ENCODE measurements at places on chromosomes 3 and 15.

GRCh38 chr3:6697285-6697684, 163.6 kb upstream of the GRM7 start:
- no peak for DNase-seq

DNA sequence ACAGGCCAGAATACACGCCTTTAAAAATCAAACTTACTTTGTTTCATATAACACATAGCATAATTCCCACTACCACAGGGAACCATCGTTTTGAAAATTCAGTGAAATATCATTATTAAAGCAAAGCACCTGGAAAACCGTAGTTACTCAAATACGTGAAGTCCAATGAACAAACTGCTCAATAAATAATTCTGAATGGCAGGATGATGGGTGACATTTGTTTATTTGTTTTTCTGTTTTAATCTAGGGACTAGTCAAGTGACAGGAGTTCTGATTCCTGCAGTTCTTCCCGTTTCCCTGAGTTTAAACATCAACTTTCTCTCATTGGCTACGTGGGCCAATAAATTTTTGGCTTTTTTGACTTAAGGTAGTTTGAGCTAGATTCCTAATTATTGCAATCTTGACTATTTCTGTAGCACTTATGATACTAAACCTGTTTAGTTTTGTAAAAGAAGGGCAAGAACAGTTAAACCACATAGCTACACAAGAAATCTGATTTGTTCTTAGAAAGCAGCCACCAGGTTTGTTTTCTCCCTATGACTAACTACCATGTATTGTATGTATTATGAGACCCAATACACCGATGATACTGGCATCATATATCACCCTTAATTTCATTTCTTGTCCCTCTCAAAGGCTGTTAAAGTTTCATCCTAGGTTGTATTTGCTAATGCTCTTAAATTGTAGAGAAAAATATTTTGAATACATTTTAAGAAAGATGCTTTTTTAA, 411.2 kb downstream of the SHQ1 start:
- DNase-seq, result no peak

DNA sequence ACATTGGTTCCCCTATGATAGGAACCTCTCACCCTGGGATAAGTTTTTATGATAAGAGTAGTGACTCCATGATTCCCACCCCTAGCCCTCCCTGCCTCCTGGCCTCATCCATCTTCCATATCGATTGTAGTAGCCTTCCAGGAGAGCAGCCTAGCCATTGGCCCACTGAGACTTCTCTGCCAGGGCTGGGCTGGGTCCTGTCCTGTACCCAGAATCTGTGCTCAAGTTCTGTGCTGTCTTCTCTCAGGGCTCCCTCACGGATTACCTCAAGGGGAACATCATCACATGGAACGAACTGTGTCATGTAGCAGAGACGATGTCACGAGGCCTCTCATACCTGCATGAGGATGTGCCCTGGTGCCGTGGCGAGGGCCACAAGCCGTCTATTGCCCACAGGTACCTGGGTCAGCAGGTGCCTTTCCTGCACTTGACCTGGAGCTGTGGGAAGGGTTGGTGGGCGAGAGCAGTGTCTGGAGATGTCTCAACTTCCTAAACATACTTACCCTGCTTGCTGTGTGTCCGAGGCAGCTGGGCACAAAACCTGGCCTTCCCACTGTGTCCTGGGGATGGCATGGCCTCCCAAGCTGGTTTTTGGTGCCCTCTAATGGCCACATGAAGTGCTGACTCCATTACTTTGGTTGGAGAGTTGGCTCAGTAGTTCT, 16.6 kb upstream of the EXOG start:
- peak; percentile 74 for DNase-seq

DNA sequence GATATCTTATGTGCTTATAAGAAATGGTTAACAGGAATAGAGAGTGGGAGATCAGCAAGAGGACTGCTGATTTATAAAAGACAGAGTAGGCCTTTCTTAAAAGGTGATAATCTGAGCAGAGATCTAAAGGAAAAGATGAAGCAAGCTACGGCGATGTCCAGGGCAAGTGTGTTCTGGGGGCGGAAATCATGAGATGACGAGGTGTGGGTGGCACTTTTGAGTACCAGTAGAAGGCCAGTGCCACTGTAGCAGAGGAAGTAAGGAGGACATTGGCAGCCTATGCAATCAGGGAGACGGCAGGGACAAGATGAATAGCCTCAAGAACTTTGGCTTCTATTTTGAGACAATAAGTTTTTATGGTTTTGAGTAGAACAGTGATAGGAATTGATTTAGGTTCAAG, 492.4 kb downstream of the FHIT start:
- no peak for DNase-seq

DNA sequence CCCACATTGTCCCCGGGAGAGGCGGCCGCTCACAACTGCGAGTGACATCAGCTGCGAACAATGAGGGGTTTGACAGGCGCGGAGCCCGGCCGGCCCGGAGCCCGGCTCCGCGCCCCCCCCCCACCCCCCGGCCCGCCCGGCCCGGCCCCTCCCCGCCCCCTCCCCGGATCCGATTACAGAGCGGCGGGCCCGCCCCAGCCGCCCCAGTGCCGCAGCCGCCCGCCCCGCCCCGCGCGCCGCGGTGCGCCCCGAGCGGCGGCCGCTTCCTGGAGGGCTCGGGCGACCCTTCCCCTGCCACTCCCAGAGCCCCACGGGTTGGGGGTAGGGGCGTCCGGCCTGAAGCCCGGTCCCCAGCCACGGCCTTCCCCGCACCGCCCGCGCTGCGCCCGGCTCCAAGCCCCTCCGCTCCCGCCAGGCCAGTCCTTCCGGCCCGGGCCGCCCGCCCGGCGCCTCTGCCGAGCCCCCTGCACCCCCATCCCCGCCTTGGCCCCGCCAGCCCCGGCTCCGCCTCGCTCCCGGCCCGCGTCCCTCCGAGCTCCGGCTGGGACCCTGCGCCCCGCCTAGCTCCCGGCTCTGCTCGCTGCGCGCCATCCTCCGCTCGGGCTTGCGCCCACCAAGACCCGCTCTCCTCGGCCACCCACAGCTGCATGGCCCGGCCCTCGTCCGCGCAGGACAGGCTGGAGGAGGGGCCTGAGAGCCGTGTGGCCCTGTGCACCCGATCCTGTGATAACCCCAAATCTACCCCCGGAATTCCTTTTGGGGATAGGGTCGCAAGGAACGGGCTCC, at the start of gene PCBP4:
PCBP4 (minus strand) TSS at position 71 of the 786 bp plus-strand sequence. CDS start 6,214 bp downstream, outside the sequence.
- peak; percentile 71 for DNase-seq

DNA sequence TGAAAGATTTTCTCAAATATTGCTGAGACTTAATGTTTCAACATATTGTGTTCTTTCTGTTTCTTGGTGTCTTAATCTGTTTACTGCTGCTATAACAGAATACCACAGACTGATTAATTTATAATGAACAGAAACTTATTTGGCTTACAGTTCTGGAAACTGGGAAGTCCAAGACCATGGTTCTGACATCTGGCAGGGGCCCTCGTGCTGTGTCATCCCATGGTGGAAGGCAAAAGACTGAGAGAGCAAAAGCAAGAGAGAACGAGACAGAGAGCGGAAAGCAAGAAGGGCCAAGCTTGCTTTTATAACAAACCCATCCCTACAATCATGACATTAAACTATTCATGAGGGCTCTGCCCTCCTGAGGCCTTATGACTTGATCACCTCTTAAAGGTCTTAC, 88.7 kb downstream of the ARNT2 start:
- no peak for DNase-seq

- DNase-seq, result no peak
Measured at GRCh38 chr15:27486051-27486450, 515.1 kb downstream of the GABRG3 start.

GRCh38 chr3:148175214-148175613, 522.5 kb upstream of the AGTR1 start:
- DNase-seq, result no peak

- no peak for DNase-seq
Measured at GRCh38 chr3:42078677-42079076, 12.5 kb upstream of the TRAK1 start.

- no peak for DNase-seq
Measured at GRCh38 chr15:77807115-77807514, 174.4 kb upstream of the LINGO1 start.

DNA sequence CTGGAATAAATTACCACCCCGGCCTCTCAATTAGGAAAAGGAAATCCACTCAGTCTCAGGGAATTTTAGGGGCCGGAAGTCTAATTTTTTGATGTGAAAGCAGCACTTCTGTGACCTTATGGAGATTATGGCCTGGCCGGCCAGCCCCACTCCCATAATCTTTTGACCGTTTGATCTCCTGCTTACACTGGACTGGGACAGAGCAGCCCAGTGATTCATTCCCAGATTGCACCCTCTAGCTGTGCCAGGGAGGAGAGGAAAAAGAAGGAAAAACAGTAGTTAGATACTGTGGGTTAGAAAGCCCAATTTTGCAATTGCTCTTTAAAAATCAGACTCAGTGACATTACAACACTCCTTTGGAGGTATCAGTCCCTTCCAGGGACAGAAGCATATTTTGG, 32.4 kb downstream of the GJD2 start:
- peak; percentile 49 for DNase-seq

GRCh38 chr3:157477441-157477840, 25.8 kb downstream of the VEPH1 start:
- DNase-seq, result no peak

DNA sequence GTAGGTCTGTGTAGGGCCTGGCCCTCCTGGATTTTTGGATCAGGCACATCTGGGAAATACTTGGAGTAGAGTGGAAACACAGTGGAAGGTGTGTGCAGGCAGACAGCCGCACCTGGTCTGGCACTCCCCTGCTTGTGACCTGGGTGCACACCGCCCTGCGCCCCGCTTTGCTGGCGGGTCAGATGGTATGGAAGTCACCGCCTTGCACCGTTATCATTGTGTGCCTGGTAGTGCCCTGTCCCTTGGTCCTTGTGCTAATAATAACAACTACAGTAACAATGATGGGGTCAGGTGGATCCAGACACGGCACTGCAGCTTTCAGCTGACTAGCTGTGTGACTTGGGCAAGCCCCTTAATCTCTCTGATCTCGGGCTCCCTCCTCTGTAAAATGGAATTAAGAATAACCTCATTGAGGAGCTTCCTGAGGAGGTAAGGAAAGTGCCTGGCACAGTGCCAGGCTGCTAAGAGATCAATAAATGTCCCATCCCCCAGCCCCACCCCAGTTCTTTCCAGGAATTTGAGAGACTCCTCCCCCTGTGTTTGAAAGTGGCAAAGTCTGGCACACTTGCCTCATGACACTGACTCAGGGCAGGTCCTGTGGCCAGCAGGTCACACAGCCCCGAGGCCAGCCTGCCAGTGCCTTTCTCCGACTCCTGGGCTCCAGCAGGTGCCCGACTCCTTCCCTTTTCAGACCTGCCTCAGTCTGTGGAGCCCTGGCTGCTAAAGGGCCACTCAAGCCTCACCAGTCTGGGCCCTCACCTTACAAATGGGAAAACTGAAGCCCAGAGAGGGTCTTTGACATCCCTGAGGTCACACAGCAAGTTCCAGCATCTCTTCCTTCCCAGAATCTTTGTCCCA, 9.8 kb downstream of the ISG20 start:
- DNase-seq, result no peak

GRCh38 chr15:62187910-62188309, 22.8 kb upstream of the C2CD4B start:
- DNase-seq, result no peak

GRCh38 chr3:45134758-45135521, 11.2 kb downstream of the CDCP1 start:
- no peak for DNase-seq

DNA sequence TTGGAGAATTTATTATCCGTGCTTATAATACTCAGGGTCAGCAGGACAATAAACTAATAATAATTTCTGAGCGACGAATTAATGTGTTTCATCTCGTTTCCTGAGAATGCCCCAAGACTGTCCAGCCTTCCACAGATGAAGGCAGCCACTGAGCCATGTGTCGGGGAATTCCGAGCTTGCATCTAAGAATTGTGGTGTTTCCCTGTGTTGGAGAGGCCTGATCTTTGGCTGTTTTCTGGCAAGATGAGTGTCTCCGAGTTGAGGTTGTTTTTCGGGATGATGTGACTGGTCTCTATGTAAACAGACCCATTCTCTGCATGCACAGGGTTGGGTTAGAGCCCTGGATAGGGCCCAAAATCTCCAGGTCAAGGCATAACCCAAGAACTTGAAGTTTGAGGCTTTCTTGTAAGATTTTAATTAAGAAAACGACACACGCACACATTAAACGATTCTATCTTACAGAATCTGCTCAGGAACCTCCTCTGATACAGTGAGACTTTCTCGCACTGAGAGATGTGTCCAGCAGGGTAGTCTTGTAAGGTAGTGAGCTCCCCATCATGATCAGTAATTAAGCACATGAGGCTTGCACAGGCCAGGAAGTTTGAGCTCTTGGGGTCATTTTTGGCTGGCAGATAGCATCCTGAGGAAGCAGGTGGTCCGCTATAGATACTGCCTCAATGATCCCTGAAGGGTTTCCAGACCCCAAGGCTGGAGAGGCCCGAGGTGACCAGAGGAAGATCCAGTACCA, 14.4 kb downstream of the FGD5 start:
- no peak for DNase-seq

DNA sequence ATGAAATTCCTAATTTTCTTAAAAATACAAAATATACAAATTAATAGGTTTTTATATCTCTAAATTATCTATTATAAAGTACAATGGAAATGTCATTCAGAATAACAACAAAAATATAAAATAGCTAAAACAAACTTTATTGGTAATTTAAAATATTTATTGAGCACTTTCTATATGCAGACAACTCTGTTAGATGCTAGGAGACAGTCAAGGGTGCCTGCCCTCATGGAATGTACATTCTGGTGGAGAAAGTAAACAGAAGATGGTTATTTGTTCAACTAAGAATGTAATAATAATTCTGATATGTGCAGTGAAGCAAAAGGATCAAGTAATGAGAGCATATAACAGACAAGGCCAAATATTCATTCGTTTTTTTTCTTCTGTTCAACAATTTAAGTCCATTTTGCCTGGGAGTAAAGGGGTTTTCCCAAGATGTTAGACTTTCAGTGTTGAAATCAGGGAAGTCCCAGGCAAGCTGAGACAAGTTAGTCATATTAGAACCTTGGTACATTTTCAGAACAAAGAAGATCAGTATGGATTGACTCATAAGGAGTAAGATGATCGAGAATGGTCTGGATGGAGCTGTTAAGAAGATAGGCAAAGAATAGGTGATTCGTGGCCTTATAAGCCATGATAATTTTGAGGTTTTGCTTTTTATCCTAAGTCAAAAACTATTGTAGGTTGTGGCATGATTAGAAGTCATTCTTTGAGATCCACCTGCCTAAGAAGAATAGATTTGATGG, 150.2 kb upstream of the MLF1 start:
- DNase-seq, result no peak

DNA sequence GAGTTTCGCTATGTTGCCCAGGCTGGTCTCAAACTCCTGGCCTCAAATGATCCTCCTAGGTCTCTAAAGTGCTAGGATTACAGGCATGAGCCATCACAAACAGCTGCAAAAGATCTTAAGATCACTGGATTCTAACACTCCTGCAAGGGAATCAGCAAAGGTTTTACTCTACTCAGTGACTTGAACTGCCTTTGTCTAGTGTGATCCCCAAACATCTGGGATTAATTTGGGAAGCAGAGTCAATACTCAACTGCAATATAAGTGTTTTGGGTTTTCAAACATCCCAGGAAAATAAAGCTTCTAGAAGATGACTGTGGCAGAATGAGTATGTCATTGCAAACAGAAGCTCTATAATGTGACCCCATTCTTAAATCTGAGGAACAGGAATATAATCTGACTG, 7.2 kb downstream of the SPG21 start:
- no peak for DNase-seq

GRCh38 chr3:67458408-67458807, 196.0 kb downstream of the SUCLG2 start:
- no peak for DNase-seq

Data from HTR-8/SVneo (cell line).